ENCODE measurements at places on chromosomes 12 and 14.
A peak's percentile ranks its signal among the peaks of the same experiment; 100 is the strongest.

DNA sequence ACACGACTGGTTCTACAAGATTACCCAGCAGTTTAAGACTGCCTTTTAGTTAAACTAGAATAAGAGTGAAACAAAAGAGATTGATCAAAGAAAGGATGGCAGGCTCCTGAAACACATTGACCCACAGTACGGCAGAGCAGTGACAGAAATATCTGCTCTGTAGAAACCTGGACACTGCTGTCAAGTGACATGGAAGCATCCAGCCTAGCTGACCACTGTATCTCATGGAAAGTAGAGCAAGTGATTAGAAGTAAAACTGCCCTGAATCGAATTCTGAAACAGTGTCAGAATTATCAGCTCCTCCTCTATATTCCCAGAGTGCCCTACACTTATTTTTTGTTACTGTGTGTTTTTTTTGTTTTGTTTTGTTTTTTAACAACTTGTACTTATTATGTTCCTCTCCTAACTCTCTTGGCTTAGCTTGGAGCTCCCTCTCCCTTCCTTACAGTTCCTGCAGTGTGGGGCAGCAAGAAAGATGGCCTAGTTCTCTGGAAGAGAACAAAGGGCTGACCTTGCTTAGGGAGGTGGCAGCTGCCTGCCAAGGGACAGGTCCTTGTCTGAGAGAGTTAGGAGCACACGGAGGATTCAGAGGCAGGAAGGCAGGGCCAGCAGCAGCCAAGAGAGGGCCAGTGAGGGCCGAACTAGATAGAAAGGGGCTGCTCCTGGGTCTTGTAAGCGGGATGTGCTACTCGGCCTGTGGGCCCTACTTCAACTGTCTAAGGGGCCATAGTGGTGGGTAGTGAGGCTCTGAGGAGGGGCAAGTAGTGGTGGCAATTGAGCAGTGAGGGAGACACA lies 97.2 kb downstream of the PTPRR start:
- no peak for DNase-seq

- peak; percentile 28 for DNase-seq
Observed at GRCh38 chr12:122422730-122423257, 325 bp upstream of the CLIP1 start.

- DNase-seq: peak; percentile 12
Observed at GRCh38 chr12:96985515-96986362, 78.7 kb downstream of the NEDD1 start.

DNA sequence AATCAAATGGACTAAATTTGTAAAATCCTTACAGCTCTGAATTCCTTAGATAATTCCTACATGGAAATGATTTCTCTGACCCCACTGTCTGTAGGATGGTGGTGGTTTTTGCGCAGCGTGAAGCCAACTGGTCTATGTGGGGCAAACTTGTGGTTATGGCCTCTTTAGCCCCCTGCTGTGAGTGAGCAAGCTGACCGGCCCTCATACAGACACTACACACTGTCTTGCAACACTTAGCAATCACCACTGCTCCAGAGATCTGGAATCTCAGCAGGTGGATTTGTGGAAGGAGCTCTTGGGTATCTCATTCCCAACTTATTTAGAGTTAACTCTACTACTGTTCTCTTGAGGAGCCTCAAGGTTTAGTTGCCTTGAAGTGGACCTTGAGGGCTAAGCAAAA lies 70.2 kb downstream of the SCN8A start:
- no peak for DNase-seq

GRCh38 chr14:38549564-38549963 lies 293.7 kb upstream of the CLEC14A start:
- DNase-seq: no peak

GRCh38 chr14:69208666-69209065 lies 17.4 kb downstream of the EXD2 start:
- no peak for DNase-seq

DNA sequence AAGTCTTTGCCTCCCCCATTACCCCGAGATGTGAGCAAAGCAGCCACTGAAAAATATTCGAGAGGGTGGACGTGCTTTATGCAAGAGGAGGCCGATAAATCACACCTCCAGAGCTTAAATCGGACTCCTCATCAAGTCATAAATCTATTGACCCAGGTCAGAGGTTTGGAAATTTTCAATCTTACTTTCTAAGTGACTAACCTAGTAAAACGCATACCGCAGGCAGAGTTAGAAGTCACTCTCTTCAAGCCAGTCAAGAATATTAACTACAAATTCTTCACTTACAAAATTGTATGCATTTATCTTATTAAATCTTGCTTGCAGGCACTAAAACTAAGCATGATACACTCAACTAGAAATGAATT lies 34.9 kb downstream of the GPHB5 start:
- DNase-seq: no peak

GRCh38 chr12:124668602-124669001 lies 101.2 kb upstream of the NCOR2 start:
- DNase-seq: no peak

DNA sequence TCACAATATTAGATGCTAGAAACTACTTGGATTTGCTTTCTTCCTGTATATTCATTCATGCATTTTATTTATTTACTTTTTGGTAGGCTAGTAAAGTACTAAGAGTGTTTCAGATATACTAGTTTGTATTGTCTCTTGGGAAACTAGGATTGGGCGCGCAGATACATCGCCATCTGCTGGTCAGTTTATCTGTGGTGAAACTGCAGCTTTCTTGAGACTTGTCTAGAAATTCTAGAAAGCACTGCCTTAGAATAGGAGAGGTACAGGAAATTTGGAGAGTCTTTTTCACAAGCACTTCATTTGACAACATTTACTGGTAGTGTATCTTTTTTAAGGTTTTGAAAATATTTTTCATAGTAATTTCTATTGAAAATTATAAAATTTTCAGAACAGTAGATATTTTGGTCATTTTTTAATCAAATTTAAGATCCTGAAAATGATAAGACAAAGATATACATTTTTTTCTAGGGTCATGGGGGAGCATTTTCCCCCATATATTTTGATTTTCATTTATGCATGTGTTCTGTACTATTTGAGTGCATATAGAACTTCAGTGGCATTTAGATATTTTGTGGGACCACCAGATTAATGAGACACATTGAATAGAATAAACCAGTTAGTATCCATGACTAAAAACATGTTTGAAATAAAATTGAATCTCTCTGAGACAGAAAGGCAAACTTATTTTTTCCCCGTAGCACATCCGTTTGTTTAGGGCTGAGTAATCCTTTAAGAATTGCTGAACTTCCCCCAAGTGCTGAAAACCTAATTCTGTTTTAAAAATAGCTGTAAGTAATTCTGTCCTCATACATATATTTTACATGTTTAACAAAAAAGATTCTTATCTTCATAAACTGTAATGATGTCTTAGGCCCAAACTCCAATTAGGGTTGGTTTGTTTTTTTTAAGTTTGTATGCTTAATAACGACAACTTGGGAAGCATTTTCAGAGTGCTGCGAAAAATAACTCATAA lies 44.5 kb downstream of the SLC38A6 start:
- DNase-seq: peak; percentile 7

DNA sequence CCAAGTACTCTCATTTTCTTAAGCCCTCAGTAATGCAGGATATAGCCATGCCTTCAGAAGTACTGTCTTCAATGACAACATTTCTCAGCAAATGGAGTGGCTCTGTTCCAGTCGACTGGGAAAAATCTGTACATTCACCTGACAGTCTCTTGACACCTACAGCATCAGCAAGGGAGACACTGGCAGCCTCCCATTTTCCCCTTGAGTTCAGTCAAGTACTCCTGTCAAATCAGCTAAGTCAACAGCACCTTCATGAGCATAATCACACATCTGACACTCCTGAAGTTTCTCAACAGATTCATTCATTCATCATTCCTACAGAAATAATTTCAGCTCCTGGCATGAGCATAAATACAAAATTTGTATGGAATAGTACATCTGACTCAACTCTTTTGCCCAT lies 46.1 kb downstream of the INTS13 start:
- DNase-seq: no peak

GRCh38 chr14:90332271-90332584 lies 487 bp upstream of the NRDE2 start:
- DNase-seq: no peak

- DNase-seq: no peak
Observed at GRCh38 chr12:82430541-82431145, 72.3 kb downstream of the METTL25 start.

- no peak for DNase-seq
Observed at GRCh38 chr14:78425782-78426181, 255.6 kb downstream of the NRXN3 start.

GRCh38 chr12:46209914-46210872 lies 58.6 kb downstream of the SLC38A1 start:
- peak; percentile 56 for DNase-seq

- DNase-seq: no peak
Observed at GRCh38 chr12:56300644-56301464, 724 bp upstream of the CS start.

- DNase-seq: no peak
Observed at GRCh38 chr14:104361921-104362681, 217.5 kb upstream of the C14orf180 start.
